ENCODE measurements at places on chromosomes 11 and 22.

DNA sequence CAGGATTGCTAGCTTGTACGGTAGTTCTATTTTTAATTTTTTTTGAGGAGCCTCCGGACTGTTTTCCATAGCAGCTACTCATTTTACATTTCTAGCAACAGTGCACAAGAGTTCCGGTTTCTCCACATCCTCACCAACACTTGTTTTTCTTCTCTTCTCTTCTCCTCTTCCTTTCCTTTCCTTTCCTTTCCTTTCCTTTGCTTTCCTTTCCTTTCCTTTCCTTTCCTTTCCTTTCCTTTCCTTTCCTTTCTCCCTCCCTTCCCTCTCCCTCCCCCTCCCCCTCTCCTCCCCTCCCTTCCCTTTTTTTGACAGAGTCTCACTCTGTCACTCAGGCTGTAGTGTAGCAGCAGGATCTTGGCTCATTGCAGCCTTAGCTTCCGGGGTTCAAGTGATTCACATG is 9.3 kb downstream of the WBP2NL start:
- DNase-seq: no peak

DNA sequence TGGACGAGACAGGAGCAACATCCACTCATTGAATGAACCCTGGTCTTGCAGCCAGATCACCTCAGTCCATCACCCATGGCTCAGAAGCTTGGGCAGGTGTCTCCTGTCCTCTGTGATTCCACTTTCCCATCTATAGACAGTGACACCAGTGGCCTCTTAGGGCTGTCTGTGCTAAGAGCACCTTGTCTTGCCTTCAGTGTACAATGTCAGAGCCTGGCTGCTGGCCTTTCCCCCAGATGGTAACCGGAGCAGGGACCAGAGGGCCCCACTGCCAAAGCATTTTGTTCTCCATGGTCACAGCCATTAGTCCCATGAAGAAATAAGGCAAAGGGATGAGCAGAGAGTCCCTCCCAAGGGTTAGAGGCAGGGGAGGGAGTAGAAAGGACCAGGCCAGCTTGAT is 35.4 kb downstream of the PKNOX2 start:
- DNase-seq: no peak

DNA sequence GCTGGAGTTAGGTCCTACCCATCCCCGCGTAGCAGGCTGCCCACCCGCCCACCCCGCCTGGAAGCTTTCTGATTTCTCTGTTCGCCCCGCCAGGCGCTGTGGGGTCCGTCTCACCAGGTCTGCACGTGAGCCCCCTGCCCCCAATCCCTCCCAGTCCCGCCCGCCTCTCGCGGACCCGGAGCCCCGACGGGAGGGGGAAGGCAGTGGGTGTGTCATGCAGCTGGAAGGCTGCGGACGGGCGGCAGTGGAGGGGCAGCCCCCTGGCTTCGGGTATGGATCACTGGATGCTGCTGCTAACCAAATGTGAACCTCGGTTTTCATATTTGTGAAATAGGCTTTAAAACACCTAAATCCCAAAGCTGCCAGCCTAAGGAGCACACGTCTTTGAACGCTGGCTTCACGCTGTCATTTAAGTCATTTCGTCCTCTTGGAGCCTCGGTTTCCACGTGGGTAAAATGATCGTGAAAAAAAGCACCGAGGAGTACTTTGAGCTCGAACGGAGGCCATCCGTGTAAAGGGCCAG is 568 bp upstream of the BIK start:
- DNase-seq: no peak

GRCh38 chr11:46162700-46163099 is 41.4 kb upstream of the PHF21A start:
- DNase-seq: no peak

DNA sequence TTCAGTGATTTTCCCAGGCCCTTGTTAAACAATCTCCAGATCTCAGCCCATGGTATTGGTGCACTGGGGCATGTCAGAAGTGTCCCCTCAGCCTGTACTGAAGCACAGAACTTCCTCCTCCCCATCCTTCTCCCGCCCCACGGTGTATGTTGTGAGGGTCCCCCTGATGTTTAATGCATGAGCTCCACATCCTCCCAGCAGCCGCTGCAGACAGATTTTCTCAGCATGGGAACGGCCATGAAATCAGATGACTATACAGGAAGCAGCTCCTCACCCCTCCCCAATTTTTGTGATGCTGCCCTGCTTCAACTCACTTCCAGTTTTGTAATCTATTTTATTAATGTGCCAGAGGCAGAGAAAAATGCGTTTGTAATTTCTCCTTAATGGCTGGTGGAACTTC is 406.0 kb downstream of the MIAT start:
- no peak for DNase-seq

DNA sequence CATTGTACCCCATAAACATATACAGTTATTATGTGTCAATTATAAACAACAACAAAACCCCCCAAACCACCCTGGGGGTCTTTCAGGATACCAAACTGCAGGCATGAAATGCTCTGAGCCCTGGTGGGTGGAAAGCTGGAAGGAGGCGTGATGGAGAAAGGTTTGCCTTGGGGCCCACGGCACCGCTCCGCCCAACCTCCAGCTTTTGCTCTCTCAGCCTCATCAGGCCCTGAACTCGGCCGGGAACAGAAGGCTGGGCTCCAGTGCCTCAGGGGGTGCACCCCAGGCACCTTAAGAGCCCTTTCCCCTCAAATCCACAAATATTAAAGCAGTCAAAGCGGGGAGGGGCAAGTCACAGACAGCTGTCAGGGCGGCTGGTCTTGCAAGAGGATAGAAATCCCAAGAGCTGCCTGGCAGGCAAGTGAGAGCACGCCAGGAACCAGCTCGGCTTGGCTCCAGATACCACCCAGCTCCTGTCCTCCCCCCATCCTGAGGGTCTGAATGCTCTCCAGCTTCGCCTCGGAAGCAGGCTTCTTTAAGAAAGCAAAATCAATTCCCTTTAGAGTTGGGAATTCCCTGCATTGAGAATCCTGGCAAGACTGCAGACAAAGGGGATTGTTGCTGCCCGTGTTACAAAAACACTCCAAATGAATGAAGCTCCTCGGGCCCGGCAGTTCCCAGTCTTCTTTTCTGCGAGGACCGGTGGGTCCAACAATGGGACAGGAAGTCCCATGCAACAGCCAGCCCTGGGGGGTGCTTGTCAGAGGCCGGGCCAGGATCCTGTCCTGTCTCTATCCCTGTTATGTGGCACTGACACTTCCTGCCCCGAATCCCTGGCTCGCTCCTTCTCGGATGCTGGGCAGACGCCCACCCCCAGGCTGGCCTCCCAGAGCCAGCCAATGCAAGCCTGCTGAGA is 80.8 kb downstream of the NAT10 start:
- DNase-seq: peak; percentile 33

GRCh38 chr22:19871023-19871844 is 16.6 kb upstream of the GNB1L start:
- DNase-seq: no peak

DNA sequence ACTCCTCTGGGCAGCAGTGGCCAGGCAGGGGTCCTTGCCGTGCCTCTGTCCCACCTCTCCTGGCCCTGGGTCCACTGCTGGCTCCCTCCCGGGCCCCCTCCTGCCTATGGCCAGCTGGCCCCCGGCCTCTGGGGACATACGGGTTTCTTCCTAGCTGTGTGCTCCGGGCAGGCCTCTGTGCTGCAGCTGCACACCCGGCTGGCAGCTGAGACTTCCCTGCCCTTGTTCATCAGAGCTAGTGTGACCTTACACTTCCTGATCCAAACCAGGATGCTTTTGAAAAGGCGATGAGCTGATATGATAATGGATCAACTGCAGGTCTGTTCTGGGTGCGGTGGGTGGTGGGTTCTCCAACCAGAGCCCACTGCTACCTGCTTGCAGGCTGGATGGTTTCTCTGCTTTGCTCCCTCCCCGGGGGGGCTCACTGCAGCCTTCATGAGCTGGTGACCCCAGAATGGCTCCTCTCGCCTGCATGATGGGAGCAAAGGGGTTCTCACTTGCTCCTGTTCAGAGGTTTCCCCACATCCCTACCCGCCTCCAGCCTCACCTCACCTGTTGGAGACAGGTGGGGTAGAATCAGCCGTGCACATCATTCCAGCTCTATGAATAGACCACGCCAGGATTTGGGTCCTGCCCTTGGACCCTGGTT is 13.3 kb downstream of the B3GAT1 start:
- no peak for DNase-seq

DNA sequence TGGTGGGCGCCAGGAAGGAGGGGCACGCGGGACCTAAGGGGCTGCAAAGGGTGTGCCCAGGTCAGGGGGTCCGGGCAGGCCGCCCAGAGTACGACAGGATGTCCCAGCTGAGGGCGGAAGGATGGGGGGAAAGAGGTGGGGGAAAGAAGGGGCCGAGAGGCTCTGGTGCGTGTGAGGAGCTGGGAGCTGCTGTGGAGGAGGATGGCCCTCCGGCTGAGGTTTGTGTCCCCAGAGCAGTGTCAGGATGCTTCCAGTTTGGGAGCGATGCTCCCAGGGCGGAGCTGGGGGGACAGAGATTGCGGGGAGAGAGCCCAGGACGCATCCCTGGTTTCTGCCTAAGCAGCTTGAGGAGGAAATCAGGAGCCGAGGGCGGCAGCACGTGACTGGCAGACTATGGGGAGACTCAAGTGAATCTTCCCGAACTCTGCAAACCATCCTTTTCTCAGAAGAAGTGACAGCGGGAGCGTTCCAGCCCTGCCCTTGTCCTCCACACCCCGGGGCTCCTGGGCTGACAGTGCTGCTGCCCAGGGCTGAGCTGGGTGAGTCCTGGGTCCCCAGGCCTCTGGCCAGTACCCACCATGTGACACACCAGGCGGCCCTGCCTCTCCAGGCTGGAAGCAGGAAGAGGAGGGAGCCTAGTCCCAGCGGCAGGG is 19.7 kb upstream of the TTLL12 start:
- DNase-seq: no peak
